ENCODE measurements at places on chromosomes 5 and 9.

- DNase-seq: no peak
These were observed 104.0 kb upstream of the BNC2 start for GRCh38 chr9:16974436-16974835.

DNA sequence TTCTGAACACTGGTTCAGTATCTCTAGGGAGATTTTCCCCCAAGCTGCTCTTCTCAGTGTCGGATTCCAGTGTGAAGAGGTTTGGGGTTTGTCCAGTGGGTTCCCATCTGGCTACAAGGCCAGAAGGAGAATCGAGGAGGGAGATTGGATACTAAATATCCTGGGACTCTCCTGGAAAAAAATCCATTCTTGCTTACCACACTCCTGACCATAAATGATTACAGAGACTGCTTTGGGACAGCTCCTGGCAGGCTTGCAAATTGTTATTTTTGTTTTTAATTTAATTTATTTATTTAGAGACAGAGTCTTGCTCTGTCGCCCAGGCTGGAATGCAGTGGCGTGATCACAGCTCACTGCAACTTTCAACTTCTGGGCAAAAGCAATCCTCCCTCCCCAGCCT, 4.7 kb upstream of the SUSD1 start:
- DNase-seq: no peak

DNA sequence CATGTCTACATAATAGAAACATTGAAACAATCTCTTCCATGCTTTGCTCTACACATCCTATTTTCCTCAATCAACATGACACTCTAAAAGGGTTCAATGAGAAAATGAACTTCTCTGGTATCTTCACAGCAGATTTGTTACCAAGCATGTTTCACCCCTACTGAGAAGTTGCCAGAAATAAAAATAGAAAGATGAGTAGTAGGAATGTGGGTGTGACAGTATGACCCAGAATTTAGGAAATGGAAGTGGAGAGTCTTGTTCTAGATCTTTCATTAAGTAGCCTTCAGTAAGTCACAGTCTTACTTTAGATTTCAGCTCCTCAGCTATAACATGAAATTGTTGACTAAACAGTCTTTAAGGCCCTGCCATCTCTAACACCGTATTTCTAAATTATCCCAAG, 581.8 kb downstream of the EFNA5 start:
- DNase-seq: no peak

GRCh38 chr5:130109152-130109551, 204.9 kb downstream of the CHSY3 start:
- DNase-seq: no peak

GRCh38 chr5:108238936-108239887, 142.7 kb downstream of the FBXL17 start:
- no peak for DNase-seq

- no peak for DNase-seq
These were observed 159.9 kb downstream of the PPP2R2B start for GRCh38 chr5:146718609-146719008.

GRCh38 chr5:133867851-133868545, 100.4 kb downstream of the C5orf15 start:
- no peak for DNase-seq

DNA sequence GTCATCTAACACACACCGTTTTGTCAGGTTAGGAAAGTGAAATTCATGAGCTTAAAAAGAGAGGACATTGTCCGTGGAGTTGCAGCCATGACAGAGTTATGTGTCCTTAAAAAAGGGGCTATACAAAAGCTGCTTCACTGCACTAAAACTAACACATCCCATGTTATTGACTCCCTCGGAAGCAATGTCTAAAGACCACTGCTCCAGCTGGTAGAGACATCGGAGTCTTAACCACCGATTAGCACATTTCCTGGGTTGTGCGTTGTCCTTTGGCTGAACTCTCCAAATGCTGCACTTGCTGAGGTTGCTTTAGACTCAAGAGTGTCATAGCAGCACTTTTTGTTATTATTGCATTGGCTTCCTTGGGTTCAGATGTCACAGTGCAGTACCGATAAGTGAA, 128.3 kb upstream of the C9orf72 start:
- no peak for DNase-seq

- DNase-seq: no peak
These were observed 144.7 kb upstream of the SHB start for GRCh38 chr9:38213631-38214299.

- DNase-seq: peak; percentile 32
These were observed 16.2 kb upstream of the ITGA1 start for GRCh38 chr5:52771343-52772039.

GRCh38 chr5:177359860-177360259, 2.1 kb downstream of the RGS14 start:
- no peak for DNase-seq

All from CD4-positive, alpha-beta T cell treated with Interleukin-1 beta for 1 hour (primary cell).